Neural progenitor cell (in vitro differentiated cells): ENCODE measurements at places on chromosomes 3 and 15. TPM values are rescaled to one million over a fixed set of nuclear protein-coding genes. Genes with fewer than 3 reads are reported as not detected.

GRCh38 chr3:64741341-64741740, 53.5 kb upstream of the ADAMTS9 start:
- H3K4me1 ChIP-seq, result peaks cover 7% of the 10 kb centered on the region
- no peaks in the 10 kb centered on the region for H3K27me3 ChIP-seq
- H3K36me3 ChIP-seq, result no peaks in the 10 kb centered on the region
- no peak overlapping the region for H3K27ac ChIP-seq
- no peak for DNase-seq
- H3K4me3 ChIP-seq, result no peak overlapping the region

DNA sequence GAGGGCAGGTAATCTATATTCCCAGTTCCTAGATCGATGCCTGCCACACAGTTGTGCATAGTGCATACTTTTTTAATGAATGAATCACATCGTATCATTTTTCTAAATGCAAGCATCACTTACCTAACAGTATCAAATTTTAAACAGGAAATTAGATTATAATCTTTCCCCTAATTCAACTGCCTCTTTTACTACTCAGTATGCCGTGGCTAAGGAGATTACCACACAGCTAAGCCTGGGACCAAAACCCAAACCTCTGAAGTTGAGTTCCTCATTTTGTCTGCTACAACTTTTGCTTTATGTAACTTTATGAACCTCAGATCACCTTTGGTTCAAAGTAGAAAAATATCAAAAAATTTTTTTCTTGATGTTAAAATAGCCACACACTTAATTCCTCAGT, 53.2 kb upstream of the FNDC3B start:
- H3K4me3 ChIP-seq, result no peak overlapping the region
- H3K27ac ChIP-seq, result no peak overlapping the region
- H3K27me3 ChIP-seq, result no peaks in the 10 kb centered on the region

DNA sequence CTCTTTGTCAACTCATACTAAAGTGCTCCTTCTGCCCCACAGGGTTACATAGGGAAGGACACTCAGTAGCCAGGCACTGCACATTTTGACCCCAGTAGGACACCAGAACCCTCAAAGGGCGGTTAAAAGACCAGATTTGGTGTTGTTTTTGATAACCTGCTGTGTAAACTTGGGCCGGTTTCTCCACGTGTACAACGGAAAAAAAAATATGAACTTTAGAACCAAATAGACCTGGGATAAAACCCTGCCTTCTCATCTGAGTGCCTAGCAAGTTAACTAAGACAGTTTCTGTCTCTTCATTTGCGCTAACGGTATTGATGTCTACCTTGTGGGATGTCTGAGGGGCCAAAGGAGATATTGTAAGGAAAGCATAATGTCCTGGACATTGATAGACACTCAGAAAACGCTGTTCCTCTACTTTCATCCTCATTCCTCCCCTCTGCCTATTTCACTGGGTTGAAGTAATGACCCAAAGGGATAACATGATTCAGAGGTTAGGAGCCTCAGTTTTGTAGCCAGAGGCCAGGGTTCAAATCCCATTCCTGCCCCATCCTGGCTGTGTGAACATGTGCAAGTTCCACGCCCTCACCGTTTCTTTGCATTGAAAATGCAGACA, 155.9 kb upstream of the LPP start:
- no peaks in the 10 kb centered on the region for H3K36me3 ChIP-seq
- H3K4me3 ChIP-seq, result no peak overlapping the region
- H3K4me1 ChIP-seq, result peaks cover 16% of the 10 kb centered on the region
- H3K27ac ChIP-seq, result no peak overlapping the region
- DNase-seq, result no peak
- H3K27me3 ChIP-seq, result no peaks in the 10 kb centered on the region

- H3K36me3 ChIP-seq, result no peaks in the 10 kb centered on the region
- H3K27ac ChIP-seq, result no peak overlapping the region
These were observed 209.2 kb upstream of the ZPLD1 start for GRCh38 chr3:102225407-102226132.

DNA sequence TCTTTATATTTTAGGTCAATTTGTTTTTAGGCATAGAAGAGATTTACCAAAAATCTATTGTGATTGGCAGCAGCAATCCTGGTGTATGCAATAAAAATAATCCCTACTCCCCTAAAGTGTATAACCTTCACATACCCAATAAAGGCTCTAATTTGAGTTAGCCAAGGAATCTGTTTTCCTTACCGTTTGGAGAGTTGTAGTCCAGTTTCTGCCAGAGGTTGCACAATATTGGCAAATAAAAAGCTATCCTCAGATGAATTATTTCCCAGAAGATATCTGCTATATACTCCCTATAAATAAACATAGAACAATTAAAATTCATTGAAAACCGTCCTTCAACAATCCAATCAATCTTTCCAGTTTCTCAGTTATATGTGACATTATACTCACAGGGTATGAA, 31.1 kb downstream of the ACKR4 start:
- H3K36me3 ChIP-seq, result peaks cover 13% of the 10 kb centered on the region
- no peak overlapping the region for H3K27ac ChIP-seq
- no peaks in the 10 kb centered on the region for H3K27me3 ChIP-seq

DNA sequence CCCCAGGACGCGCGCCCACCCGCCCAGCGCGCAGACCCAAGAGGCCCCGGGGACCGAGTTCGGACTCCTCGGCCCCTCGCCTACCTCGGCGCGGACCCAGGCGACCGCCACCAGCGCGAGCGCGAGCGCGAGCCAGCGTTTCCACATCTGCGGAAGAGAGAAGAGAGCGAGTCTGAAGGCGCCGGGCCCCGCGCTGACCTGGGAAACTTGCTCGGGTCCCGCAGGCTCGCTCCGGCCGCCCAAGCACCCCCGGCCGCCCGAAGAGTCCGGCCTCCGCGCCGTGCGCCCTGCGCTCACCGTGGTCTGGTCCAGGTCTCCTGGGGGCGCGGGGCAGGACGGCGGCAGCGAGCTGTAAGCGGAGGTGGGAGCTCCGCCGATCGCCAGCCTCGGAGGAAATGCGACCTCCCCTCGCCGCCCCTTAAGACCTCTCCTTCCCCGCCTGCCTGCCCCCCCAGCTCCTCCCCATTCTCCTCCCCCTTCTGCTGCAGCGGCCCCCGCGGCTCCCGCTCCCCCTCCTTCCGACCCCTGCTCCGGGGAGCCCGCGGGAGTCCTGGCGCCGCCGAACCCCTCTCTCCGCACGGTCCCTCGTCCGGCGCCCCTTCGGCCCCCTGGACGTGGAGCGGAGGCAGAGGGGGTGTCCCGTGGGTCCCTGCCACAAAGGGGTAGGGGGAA, at the start of gene FSTL1:
Gene FSTL1 (minus strand): TSS at position 393 of the 672 bp plus-strand sequence. CDS start 246 bp downstream, at position 147.
- peak within 1 kb of the TSS; percentile 94 for H3K4me3 ChIP-seq
- H3K36me3 ChIP-seq, result no peaks in the 10 kb centered on the region
- DNase-seq, result peak; percentile 91
- no peaks in the 10 kb centered on the region for H3K27me3 ChIP-seq

Gene LNP1
- total RNA-seq, result 17.9 and 26.5 TPM in 2 replicates

DNA sequence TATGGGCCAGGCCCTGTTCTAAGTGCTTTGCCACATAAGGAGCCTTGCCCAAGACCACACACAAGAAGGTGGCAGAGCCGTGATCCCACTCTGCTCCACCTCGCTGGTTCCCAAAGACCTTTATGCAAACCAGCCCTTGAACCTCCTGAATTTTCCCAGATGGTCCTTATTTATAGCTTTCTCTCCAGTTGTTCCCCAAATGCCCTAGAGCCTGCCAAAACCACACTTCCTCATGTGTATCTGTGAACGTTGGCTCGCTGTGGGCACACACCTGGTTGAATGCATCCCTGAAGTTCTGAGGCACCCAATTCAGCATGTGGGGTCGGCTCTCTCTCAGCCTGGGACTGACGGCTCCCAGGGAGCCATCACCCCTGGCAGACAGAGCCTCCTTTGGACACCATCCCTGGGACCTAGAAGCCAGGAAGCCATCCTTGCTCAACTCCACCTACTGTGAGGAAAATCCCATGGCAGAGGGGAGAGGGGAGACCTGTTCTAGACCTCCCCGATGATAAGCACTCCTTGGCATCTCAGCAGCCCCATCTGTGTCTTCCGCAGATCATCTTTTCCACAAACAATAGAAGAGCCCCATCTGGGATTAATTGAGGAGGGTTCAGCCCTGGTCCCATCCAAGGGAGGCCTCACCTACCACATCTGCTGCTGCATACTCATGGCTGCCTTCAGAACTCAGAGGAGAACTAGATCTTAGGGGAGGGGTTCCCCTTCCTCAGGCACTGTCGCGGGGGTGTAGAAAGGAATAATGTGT, 42.3 kb upstream of the LIMD1 start:
- no peaks in the 10 kb centered on the region for H3K27me3 ChIP-seq
- DNase-seq, result no peak
- no peaks in the 10 kb centered on the region for H3K4me1 ChIP-seq
- no peaks in the 10 kb centered on the region for H3K36me3 ChIP-seq
- no peak overlapping the region for H3K27ac ChIP-seq
- H3K4me3 ChIP-seq, result no peak overlapping the region

Gene APH1B
- 2.7 and 4.0 TPM in 2 replicates for total RNA-seq

Gene ECE2
- total RNA-seq, result 0.15 TPM in 1 of 2 replicates, not detected in the other

Gene FAM107A
- 0.11 and 0.71 TPM in 2 replicates for total RNA-seq

Gene TM6SF1
- not detected in 2 replicates for total RNA-seq

DNA sequence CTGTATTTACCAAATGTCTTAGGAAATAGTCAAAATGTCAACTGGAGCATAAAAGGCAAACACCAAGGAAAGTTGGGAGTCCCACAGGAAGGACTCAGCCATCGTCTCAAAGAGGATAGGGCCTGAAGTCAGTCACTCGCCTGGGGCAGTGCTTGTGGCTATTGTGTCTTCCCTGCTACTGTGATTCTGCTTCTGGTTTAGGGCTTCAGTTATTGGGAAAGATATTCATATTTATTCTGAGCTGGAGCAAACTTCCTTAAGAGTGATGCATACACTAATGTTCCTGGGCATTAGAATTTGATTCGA, 118.1 kb downstream of the EDEM1 start:
- H3K27ac ChIP-seq, result no peak overlapping the region
- no peaks in the 10 kb centered on the region for H3K27me3 ChIP-seq
- no peaks in the 10 kb centered on the region for H3K4me1 ChIP-seq
- DNase-seq, result no peak

DNA sequence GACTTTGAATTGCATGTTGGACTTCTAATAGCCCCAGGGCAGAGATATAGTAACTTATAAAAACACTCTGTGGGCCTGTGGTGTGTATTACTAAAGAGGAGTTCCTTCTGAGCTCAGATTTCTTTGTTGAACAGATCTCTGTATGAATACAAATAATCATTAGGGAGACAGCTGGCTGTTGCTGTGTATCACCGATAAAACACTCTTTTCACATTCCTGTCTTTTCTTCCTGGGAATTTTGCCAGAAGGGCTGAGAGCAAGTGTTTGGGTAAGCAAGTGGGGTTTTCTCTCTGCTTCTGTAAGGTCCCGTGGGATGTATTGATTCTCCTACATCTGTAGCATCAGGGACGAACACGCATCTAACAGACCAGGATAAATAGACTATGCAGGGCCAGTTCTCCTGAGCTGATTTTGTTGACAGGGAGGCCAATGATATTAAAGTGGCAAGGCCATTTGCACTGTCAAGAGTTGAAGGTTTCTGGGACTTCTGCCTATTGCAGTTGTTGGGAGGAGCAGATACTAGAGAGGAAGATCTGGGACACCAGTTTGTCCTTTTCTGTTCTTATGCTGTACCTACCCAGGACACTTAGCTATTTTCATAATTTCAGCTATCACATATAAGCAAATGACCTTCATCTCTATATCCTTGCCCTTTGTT, 225.9 kb upstream of the CD96 start:
- H3K4me1 ChIP-seq, result no peaks in the 10 kb centered on the region
- no peak overlapping the region for H3K27ac ChIP-seq
- H3K36me3 ChIP-seq, result no peaks in the 10 kb centered on the region
- no peak overlapping the region for H3K4me3 ChIP-seq

GRCh38 chr15:90219421-90220141, 14.2 kb downstream of the CIB1 start:
- H3K4me1 ChIP-seq, result no peaks in the 10 kb centered on the region
- H3K27ac ChIP-seq, result no peak overlapping the region
- peak; percentile 76 for DNase-seq
- H3K27me3 ChIP-seq, result no peaks in the 10 kb centered on the region
- no peaks in the 10 kb centered on the region for H3K36me3 ChIP-seq

- no peaks in the 10 kb centered on the region for H3K36me3 ChIP-seq
- H3K27me3 ChIP-seq, result no peaks in the 10 kb centered on the region
- no peak overlapping the region for H3K27ac ChIP-seq
- DNase-seq, result no peak
These were observed 161.2 kb downstream of the APBA2 start for GRCh38 chr15:29046977-29047376.

Gene MGLL
- total RNA-seq, result 0.12 and 0.15 TPM in 2 replicates

- H3K36me3 ChIP-seq, result no peaks in the 10 kb centered on the region
- H3K27ac ChIP-seq, result no peak overlapping the region
- no peak overlapping the region for H3K4me3 ChIP-seq
- no peaks in the 10 kb centered on the region for H3K27me3 ChIP-seq
- no peak for DNase-seq
These were observed 188.1 kb downstream of the CHST2 start for GRCh38 chr3:143307613-143308183.

DNA sequence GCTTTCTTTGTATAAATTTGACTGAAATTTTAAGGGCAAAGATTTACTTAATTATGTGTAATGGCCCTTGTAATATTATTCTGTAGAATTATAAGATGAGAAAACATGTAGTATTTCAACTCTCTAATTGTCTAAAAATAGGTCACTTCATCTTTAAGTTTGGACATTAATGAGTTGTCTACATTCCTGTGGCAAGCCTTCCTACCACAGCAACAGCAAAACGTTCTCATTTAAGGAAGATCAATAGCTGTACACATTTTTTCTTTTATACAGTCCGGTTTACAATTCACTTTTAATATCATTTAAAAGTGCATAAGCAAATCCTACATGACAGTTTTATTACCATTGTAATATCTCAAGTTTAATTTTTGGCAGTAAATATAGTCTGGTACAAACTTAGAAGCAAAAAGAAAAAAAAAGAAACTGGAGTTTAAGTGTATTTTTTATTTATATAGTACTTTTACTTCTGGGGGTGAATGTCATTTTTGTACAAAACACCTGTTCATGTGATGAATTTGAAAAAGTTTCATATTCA, 501.8 kb downstream of the ZPLD1 start:
- no peak overlapping the region for H3K27ac ChIP-seq
- H3K36me3 ChIP-seq, result no peaks in the 10 kb centered on the region
- no peaks in the 10 kb centered on the region for H3K27me3 ChIP-seq
- DNase-seq, result no peak
- H3K4me3 ChIP-seq, result no peak overlapping the region

DNA sequence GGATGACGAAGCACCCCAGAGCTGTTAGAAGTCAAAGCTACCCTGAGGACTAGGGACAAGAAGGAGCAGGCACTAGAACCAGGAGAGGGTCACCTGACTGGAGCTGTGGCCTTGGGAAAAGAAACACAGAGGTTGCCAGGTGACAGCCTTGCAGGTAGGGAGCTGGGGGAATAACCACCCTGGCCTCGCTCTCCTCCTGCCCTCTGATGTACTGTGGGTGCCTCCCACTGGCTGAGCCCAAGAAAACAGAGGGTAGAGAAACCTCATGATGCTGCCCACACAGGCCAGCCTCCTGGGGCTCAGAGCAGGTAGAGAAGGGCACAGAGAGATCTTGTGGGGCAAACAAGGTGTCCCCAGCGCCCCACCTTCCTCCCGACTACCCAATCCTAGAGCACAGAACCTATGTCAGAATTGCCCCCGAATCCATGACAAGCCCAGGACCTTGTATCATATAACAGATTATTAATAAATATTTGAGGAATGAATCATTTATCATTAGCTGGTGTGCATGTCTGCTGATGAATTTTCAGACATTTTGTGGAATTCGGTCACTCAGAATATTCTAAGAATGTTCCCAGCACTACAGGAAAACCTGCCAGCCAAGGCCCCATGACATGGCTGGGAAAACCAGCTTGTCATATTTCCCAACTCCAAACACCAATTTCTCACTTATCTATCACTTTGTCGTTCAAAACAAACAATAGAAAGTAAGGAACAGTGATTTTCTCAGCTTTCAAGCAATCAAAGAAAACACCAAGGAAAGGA, 59.8 kb upstream of the MEX3B start:
- H3K27ac ChIP-seq, result no peak overlapping the region
- H3K4me1 ChIP-seq, result peaks cover 2% of the 10 kb centered on the region
- no peak overlapping the region for H3K4me3 ChIP-seq
- DNase-seq, result no peak
